COR-L47 (cell line): ENCODE measurements at places on chromosomes 16 and 17.

DNA sequence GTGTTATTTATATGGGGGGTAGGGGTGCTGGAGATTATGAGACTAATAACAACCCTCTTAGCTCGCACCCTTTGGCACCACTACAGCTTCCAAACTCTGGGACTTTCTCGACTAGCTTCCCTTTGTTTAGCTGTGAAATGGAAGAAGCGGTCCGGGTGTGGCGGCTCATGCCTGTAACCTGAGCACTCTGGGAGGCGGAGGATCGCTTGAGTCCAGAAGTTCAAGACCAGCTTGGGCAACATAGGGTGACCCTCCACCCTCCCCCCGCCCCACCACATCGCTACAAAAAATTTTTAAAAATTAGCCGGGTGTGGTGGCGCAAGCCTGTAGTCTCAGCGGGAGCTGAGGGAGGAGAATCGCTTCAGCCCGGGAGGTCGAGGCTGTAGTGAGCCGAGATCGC, 814 bp upstream of the CDH3 start:
- no peak for DNase-seq

GRCh38 chr17:78118801-78119241, 9.7 kb downstream of the TMC6 start:
- no peak for DNase-seq

DNA sequence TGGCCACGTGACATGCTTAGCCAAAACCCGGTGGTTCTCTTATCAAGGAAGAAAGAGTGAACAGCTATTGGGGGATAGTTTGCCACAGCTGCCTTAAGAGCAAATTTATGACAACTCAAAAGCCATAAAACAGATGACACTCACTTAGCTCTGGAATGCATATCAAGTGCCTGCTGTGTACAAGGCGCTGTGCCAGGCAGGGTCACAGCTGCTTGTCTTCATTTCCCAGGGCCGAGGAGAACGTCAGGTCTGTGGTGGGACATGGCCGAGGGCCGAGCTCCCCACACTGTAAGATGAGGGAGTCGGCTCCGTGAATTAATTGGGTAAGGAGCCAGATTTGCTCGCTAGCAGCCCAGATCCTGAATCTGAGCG, 14.0 kb downstream of the EEF2K start:
- DNase-seq: no peak

DNA sequence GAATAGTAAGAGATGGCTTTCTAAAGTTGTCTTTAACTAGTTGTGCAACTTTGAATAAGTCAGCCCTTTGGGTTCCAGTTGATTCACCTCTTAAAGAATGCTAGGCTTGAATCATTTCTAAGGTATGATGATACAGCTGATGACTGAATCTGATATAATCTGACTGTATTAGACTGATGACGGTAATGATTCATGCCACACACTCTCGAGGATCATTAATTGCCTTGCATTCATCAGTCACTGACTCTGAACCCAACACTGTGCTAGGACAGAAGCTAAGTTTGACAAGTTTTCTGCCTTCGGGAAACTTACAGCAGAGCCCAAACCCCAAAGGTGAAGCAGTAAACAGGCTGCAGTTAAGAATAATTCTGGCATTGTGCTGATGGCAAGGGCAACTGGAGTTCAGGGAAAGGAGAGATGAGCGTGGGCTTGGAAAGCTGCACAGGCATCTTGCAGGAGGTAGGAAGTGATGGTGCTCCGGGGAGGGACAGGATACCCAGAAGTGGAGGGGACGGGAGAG, 25.8 kb downstream of the ASIC2 start:
- DNase-seq: no peak
